Myocyte (in vitro differentiated cells): ENCODE measurements at places on chromosomes 6 and 20. TPM values are rescaled to one million over a fixed set of nuclear protein-coding genes. Genes with fewer than 3 reads are reported as not detected.

DNA sequence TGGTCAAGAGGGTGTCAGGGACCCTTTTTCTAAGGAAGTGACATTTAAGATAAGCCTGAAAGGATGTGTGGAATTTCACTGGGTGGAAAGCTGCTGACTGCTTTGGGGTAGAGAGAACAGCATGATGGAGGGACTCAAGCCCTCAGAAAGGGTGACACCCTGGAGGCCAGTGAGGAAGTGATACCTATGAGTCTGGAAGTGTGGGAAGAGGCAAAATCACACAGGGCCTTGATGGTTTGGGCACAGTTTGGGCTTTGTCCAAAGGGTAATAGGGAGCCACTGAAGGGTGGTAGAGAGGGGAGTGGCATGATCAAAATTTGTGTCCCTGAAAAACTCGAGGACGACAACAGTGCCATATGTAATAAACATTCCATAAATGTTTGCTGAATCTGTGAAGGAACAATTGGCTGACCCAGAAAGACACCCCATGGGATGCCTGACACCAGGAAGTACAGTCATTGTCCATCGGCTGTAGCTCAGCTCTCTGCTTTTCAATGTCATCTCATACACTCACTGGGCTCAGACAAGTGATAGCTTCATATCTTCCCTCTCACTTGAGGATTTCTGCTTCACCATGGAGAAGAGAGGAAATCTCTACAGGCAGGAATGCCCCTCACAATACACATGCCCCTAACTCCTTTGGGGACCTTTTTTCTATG, 21.3 kb downstream of the CASS4 start:
- DNase-seq, result no peak

Gene DHX35
- 10.5 and 14.0 TPM in 2 replicates for total RNA-seq

DNA sequence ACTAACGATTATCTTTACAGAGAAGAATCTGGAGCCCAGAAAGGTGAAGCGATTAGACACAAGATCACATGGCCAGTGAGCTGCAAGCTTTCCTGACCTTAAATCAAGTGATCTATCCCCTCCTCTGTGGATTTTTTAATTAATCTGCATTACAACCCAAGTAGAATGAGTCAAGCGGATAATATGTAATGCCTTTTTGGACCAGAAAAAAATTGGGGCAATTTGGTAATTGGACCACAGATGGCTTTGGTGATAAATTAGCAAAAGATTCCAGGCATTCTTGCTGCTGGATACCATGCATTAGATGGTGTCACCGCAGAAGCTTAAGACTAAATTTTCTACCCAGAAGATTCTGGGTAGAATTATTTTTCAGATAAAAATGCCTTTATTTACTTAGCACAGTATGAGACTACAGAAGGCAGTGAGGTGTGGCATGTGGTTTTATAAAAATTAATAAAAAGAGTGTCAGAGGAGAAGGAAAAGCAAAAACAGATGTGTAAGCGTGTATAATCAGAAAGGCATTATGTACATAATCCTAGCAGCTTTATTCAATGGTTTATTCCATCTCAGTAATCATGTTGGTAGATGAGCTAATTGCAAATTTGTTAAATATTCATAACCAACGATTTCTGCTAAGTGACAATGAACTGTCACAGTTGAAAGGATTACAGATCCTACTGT, 53.9 kb upstream of the PCSK2 start:
- no peak for DNase-seq

DNA sequence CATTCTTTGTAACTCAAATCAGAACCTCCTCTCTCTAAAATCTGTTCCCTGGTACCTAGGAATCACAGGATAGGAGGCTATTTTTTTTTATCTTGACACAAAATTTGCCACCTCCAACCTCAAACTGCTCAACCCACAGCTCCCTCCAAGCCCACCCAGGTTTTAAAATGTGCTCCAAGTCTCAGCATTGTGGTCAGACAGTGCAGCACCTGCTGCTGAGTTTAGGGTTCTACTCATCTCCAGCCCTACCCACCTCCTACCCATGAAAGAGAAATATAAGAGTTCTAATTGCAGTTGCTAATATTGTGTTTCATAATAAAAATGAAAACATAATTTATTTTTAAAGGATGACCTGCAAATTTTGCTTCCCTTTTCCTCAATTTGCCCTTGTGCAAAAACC, 496.5 kb downstream of the MAFB start:
- peak; percentile 5 for DNase-seq

GRCh38 chr6:167141667-167142432, 15.9 kb downstream of the GPR31 start:
- DNase-seq, result peak; percentile 4

DNA sequence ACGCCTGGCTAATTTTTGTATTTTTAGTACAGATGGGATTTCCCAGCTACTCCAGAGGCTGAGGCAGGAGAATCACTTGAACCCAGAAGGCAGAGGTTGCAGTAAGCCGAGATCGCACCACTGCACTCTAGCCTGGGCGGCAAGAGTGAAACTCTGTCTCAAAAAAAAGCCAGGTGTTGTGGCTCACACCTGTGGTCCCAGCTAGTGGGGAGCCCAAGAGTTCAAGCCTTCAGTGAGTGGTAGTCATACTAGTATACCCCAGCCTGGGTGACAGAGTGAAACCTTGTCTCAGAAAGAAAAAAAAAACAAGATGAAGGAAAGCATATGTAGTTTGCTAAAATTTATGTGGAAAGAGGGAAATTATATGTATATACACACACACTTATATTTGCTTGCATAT, 20.0 kb upstream of the POU5F1 start:
- no peak for DNase-seq

DNA sequence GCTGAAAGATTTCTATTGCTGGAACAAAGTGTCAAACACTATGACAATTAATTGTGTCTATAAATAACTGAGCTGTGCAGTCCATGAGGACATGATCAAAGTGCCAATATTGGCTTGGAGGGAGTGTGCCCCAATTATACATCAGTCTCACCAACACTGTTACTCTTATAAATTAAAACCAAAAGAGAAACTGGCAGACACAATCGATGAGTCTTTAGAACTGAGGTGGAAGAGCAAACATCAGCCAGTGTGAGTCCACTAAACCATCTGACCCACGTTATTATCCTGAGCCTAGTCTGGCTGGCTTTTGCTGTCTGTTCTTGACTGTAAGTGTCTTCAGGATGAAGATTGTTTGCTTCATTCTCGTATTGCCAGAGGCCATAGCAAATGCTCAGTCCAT, 98.9 kb downstream of the OLIG3 start:
- no peak for DNase-seq

GRCh38 chr20:61896058-61896961, 169.4 kb downstream of the TAF4 start:
- DNase-seq, result peak; percentile 39

Gene TCF19
- total RNA-seq, result 2.8 and 4.0 TPM in 2 replicates

Gene ELMO2
- total RNA-seq, result 67.1 and 68.6 TPM in 2 replicates

GRCh38 chr6:170276369-170277057, 14.4 kb downstream of the DLL1 start:
- no peak for DNase-seq

DNA sequence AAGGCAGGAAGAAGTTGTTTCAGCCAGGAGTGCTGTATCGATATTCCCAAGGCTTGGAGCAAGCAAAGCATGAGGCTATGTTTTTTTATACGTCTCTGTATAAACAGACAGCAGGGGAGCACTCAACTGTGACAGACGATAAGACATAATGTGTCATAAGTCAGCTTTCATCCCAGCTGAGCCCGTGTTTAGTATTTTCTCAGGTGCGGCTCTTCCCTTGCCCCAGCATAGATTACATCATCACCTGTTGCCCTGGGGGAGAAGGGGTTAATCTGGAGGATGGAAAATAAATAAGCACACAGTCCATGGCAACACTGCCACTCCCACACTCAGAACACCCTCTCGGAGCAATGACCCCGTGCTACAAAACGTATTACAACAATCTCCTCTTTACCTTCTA, 22.1 kb upstream of the KCNK5 start:
- DNase-seq, result no peak

DNA sequence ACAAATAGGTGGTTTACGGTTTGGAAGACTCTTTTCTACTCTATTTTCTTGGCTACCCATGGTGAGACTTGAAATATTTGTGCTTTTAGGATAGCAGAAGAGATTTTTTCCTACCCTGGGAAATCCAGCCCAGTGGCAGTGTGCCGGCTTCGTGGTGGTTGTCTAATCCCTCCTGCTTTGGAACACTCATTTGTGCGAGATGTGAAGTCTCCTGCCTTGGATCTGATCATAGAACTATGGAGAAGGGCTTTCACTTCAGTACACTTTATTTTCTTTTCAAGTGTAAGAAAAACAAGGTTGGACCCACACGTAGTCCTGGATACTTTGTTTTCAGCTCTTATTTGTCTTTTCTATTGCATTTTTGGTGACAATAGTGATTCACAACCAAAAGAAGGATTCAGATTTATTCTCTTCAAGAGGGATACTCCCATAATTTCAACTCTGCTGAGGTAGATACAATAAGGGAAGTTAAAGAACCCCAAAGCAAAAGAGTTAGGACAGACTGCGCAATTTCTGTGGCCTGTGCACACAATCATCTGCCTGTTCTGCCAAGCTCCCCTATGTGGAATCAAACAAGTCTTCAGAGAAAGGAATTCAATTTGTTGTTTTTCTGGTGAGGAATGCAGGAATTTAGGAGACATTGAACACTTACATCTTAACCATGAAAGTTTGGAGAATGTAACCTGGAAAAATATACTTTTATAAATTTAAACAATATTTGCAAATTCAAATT, 413.2 kb downstream of the GJA1 start:
- DNase-seq, result no peak

DNA sequence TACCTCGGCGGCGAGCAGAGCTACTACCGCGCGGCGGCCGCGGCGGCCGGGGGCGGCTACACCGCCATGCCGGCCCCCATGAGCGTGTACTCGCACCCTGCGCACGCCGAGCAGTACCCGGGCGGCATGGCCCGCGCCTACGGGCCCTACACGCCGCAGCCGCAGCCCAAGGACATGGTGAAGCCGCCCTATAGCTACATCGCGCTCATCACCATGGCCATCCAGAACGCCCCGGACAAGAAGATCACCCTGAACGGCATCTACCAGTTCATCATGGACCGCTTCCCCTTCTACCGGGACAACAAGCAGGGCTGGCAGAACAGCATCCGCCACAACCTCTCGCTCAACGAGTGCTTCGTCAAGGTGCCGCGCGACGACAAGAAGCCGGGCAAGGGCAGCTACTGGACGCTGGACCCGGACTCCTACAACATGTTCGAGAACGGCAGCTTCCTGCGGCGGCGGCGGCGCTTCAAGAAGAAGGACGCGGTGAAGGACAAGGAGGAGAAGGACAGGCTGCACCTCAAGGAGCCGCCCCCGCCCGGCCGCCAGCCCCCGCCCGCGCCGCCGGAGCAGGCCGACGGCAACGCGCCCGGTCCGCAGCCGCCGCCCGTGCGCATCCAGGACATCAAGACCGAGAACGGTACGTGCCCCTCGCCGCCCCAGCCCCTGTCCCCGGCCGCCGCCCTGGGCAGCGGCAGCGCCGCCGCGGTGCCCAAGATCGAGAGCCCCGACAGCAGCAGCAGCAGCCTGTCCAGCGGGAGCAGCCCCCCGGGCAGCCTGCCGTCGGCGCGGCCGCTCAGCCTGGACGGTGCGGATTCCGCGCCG, 994 bp downstream of the FOXC1 start:
- DNase-seq, result peak; percentile 46

- DNase-seq, result no peak
Measured at GRCh38 chr20:40775561-40776146, 86.6 kb upstream of the MAFB start.

Gene OOEP
- total RNA-seq, result not detected in 2 replicates

GRCh38 chr20:33981964-33982363, 11.7 kb upstream of the RALY start:
- DNase-seq, result no peak

- DNase-seq, result no peak
Measured at GRCh38 chr6:56594699-56595098, 48.0 kb downstream of the DST start.

DNA sequence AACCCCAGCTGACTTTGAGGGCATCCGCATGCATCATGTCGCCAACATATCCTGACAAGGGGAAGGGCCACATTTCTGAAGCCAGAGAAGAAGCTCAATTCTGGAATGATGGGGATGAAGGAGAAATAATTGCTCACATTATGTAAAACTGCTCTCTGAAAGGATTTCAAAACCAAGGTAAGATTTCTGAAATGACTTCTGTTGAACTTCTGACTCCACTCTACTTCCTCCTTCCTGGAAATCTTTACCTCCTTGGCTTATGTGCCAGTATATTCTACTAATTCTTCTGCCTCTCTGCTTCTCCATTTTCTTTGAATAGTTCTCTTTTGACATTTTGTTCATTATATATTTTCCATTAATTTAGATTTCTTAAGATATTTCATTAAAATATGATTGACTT, 31.9 kb downstream of the HLA-DPB1 start:
- no peak for DNase-seq

- DNase-seq, result peak; percentile 17
Measured at GRCh38 chr6:43616725-43617472, 12.2 kb downstream of the GTPBP2 start.

DNA sequence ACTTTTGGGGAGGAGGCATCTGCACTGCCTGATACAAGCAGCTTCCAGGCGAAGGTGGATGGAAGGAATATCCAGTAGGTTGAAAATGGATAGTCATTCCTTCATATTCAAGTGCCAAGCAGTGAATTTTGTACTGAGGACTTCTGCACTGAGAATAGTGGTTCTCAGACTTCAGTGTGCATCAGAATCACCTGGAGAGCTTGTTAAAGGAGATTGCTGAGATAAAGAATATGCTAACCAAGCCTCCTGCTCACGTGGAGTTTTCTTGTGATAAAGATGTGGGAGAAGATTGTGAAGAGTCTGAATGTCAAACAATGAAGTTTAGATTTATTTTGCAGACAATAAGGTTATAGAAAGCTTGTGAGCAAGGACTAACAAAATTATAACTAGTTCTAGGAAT, 97.8 kb downstream of the HFE start:
- DNase-seq, result no peak

GRCh38 chr6:157536223-157536545, 155.2 kb downstream of the ZDHHC14 start:
- no peak for DNase-seq

Gene CALHM5
- total RNA-seq, result 5.0 and 5.4 TPM in 2 replicates
